Left ventricle myocardium inferior (tissue), 1 donor: ENCODE measurements at places on chromosomes 11 and 22. TPM values are rescaled to one million over a fixed set of nuclear protein-coding genes. Genes with fewer than 3 reads are reported as not detected.

- no peak overlapping the region for H3K4me3 ChIP-seq
- H3K27me3 ChIP-seq = no peaks in the 10 kb centered on the region
- H3K4me1 ChIP-seq = no peaks in the 10 kb centered on the region
- no peak overlapping the region for H3K27ac ChIP-seq
- no peak for DNase-seq
- no peaks in the 10 kb centered on the region for H3K36me3 ChIP-seq
These were observed 290.3 kb upstream of the API5 start for GRCh38 chr11:43021466-43021865.

Gene C22orf42
- not detected for total RNA-seq

Gene RFPL3
- not detected for total RNA-seq

Gene NECTIN1
- 22.9 TPM for total RNA-seq

Gene FZD4
- 26.5 TPM for total RNA-seq

DNA sequence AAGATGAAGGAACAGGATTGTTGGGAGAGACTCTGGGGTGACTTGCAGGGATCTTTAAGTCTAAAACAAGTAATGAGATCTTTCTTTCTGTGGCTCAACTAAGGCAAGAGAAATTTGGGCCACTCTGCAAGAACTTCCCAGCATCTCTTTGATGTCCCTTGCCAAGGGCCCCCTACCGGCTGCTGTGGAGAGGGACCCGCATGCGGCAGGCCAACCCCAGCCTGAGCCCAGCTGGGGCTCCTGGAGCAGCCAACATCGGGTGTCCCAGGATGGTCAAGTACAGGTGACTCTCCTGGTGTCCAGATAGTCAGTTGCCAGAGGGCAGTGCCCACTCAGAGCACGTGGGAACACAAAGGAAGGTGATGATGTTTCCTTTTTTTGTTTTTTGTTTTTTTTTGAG, 363.2 kb downstream of the TBC1D22A start:
- H3K27me3 ChIP-seq = no peaks in the 10 kb centered on the region
- H3K4me3 ChIP-seq = no peak overlapping the region
- no peaks in the 10 kb centered on the region for H3K36me3 ChIP-seq
- no peak overlapping the region for H3K27ac ChIP-seq

Gene SIAE
- 68.8 TPM for total RNA-seq

Gene KRTAP5-9
- total RNA-seq = not detected

DNA sequence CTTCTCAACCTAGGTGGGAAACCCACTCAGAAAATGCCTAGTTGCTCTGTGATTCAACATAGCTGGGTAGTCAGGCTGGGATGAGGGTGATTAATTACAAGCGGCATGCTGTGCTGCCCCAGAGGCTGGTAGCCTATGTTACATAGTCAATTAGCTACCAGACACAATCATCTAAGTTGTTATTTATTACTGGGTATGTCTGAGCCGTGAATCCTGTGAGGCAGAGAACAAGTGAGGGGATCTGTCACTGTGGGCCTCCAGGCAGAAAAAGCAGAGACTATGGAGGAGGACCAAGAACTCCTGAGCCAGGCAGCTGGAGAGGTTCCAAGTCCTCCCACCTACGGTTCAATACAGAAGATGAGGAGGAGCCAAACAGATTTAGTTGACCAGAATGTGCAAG, 186.6 kb upstream of the BDNF start:
- no peaks in the 10 kb centered on the region for H3K36me3 ChIP-seq
- no peak overlapping the region for H3K27ac ChIP-seq
- no peaks in the 10 kb centered on the region for H3K27me3 ChIP-seq
- no peak overlapping the region for H3K4me3 ChIP-seq

DNA sequence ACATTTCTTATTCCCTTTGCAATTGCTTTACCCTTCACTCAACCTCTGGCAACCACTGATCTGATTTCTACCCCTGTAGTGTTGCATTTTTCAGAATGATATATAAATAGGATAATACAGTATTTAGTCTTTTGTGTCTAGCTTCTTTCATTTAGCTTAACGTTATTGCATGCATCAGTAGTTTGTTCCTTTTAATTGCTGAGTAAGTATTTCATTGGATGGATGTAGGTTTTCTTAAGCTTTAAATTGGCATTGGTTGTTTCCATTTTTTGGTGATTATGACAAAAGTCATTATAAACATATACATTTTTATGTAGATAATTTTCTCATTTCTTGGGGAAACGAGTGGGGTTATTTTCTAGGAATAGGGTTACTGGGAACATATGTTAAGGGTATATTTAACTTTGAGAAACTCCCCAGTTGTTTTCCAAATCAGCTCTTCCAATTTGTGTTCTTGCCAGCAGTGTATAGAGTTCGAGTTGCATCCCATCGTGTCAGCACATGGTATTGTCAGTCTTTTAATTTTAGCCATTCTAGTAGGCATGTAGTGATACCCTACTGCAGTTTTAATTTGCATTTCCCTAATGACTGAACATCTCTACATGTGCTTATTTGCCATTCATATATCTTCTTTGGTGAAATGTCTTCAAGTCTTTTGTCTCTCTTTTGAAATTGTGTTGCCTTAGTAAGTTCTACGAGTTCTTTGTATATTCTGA, 60.3 kb downstream of the DDX10 start:
- DNase-seq = no peak
- no peaks in the 10 kb centered on the region for H3K27me3 ChIP-seq
- H3K4me1 ChIP-seq = no peaks in the 10 kb centered on the region
- H3K36me3 ChIP-seq = peaks cover 36% of the 10 kb centered on the region
- H3K4me3 ChIP-seq = no peak overlapping the region
- no peak overlapping the region for H3K27ac ChIP-seq

- H3K4me3 ChIP-seq = no peak overlapping the region
- DNase-seq = no peak
- no peak overlapping the region for H3K27ac ChIP-seq
These were observed 13.0 kb downstream of the SLC6A5 start for GRCh38 chr11:20612416-20612815.

DNA sequence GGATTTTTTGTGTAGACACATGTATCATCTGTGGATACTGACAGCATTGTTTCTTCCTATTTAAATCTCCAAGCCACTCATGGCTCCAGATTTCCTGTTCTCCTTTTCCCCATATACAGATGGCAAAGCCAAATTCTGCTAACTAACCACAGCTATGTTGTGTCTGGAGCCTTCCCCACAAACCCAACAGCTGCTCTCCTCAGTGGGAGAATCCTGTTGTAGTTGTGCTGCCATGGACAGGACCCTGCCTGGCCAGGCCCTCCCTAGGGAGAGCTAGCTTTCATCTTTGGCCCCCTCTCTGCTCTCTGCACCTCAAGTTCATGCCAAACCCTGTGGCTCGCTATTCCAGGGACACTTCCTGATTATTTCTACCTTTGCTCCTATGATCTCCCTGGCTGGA, 106.4 kb upstream of the CCDC90B start:
- no peak for DNase-seq
- H3K27me3 ChIP-seq = no peaks in the 10 kb centered on the region
- no peak overlapping the region for H3K4me3 ChIP-seq
- no peak overlapping the region for H3K27ac ChIP-seq

DNA sequence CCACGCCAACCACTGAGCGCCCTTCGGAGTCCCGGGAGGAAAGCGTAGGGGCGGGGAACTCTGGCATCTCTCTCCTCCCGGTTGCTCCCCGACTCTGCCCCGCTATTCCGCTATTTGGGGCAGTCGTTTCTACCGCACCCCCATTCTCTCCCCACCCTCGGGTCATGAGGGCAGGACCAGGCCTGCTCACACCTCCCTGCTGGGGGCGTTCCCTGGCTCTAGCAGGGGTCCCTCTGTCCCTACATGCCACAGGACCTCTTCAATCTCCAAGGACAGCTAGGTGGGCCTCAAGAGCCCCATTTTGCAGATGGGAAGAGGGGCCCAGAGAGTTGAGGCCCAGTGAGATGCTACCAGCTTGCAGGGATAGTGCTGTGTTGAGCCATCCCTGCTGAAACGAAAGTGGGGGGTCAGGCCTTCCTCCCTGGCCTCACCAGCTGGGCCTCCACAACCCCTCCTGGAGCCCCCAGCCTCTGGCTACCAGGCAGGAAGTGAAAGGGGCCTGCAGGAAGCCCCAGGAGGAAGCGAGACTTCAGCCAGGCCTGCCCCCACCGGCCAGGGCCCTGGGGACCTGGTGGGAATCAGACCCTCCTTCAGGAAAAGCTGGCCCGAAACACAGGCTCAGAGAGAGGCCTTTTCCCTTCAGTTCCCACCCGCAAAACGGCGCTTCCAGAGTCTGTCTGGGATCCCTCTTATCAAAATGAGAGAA, 5.5 kb upstream of the SHISA8 start:
- H3K36me3 ChIP-seq = no peaks in the 10 kb centered on the region
- H3K27me3 ChIP-seq = peaks cover 58% of the 10 kb centered on the region
- peak overlapping the region; percentile 42 for H3K27ac ChIP-seq
- peaks cover 33% of the 10 kb centered on the region for H3K4me1 ChIP-seq
- H3K4me3 ChIP-seq = peak overlapping the region; percentile 70

DNA sequence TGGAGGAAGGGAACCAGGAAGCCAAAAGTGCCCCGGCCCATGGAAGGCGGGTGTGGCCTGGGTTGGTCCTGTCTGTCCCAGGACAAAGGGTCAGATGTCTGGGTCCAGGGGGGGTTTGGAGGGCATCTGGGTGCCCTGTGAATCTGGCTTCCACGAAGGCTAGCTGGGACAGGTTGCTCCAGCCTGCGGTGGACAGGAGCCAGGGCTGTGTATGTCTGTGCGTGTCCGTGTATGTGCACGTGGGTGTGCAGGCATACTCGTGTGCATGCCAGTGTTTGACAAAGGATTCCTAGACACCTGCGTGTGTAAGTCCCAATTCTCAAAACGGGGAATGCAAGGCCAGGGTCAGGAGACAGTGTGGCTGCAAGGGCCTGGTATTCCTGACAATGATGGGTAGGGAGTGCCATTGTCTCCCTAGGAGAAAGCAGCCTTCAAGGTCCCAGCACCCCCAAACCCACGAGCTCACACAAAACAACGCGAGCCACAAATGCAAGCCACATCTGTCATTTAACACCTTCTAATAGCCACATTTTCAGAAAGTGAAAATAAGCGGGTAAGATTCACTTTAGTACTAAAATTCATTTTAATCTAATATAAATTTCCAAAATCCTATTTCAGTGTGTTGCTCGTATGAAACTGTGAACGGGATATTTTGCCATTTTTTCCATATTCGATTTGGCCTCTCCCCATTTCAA, 78.4 kb upstream of the WNT7B start:
- H3K36me3 ChIP-seq = no peaks in the 10 kb centered on the region
- H3K27ac ChIP-seq = peak overlapping the region; percentile 100
- H3K4me3 ChIP-seq = peak overlapping the region; percentile 84
- peaks cover 99% of the 10 kb centered on the region for H3K4me1 ChIP-seq

GRCh38 chr22:40423310-40423688, 52.9 kb downstream of the SGSM3 start:
- DNase-seq = peak; percentile 7
- H3K27ac ChIP-seq = no peak overlapping the region
- no peaks in the 10 kb centered on the region for H3K27me3 ChIP-seq
- peaks cover 83% of the 10 kb centered on the region for H3K36me3 ChIP-seq

DNA sequence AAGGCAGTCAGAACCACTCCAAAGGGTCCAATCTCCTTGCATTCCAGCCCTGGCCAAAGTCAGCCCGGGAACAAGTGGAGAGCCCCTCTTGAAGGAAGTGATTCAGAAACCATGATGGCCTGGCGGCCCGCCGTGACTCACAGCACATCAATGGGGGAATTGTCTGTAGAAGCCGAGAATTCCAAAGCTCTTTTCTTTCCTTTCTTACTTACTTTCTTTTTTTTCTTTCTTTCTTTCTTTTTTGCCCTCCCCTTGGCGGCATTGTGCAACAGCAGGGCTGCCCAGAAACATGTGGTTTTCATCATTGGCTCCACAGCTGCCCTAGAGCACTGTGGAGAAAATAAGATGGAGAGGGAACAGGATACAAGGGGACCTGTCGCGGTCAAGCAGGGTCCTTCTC, 140.2 kb upstream of the TIMP3 start:
- peak; percentile 82 for DNase-seq
- peak overlapping the region; percentile 79 for H3K27ac ChIP-seq
- H3K36me3 ChIP-seq = no peaks in the 10 kb centered on the region
- peaks cover 4% of the 10 kb centered on the region for H3K27me3 ChIP-seq
- H3K4me3 ChIP-seq = no peak overlapping the region

GRCh38 chr11:47938791-47939560, 41.4 kb upstream of the PTPRJ start:
- DNase-seq = no peak
- H3K36me3 ChIP-seq = no peaks in the 10 kb centered on the region

Gene CHST1
- total RNA-seq = 2.9 TPM

- H3K36me3 ChIP-seq = peaks cover 63% of the 10 kb centered on the region
- H3K4me1 ChIP-seq = peaks cover 55% of the 10 kb centered on the region
- DNase-seq = no peak
These were observed 6.8 kb downstream of the ARHGAP1 start for GRCh38 chr11:46693597-46694012.

Gene BCR
- 26.7 TPM for total RNA-seq

Gene MFNG
- 11.8 TPM for total RNA-seq

DNA sequence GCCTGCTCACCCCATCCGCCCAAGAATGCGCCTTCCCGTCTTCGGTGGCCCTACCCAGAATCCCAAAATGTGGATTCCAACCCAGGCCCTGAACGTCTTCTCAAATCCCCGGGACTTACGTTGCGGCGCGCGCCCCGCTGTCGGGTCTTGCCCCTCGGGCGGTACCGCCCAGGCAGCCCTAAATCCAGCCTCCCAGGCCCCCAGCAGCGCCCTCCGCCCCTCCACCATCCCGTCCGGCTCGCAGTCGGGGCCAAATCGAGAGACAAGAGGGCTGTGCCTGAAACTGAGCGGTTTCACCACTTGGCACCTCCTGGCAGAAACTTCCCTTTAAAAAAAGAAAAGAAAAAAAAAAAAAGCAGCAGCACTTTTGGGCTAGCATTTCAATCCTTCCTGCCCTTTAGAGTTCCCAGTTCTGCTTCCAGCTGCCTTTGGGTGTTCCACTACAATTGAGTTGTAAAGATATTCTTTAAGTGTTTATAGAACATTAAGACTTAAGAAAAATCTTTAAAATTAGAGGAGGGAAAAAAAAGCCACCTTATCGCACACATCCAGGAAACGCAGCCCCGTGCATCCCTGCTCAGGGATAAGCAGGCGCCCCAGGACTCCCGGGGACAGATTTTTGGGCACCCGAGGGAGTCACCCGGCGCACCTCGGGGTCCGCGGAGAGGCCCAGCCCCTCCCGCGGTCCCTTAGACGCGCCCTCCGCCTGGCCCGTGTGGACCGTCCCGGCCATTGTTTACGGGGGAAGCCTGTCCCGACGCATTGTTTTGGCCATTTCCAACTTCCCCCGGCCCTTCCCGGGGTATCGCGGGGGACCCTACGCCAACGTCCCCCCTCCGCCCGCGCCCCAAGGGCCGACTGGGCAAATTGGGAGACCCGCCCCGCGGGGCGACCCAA, 57.6 kb downstream of the KCNJ4 start:
- H3K4me1 ChIP-seq = peaks cover 64% of the 10 kb centered on the region
- H3K36me3 ChIP-seq = no peaks in the 10 kb centered on the region
- DNase-seq = peak; percentile 64

- H3K27ac ChIP-seq = no peak overlapping the region
- H3K36me3 ChIP-seq = no peaks in the 10 kb centered on the region
- H3K4me1 ChIP-seq = no peaks in the 10 kb centered on the region
- H3K4me3 ChIP-seq = no peak overlapping the region
- DNase-seq = no peak
These were observed 101.1 kb downstream of the MUC15 start for GRCh38 chr11:26470992-26471391.

Gene TNNI2
- not detected for total RNA-seq

GRCh38 chr11:117045196-117045595, 53.0 kb downstream of the SIK3 start:
- H3K27me3 ChIP-seq = no peaks in the 10 kb centered on the region
- no peaks in the 10 kb centered on the region for H3K36me3 ChIP-seq
- peak overlapping the region; percentile 9 for H3K4me3 ChIP-seq
- no peak for DNase-seq
- peak overlapping the region; percentile 54 for H3K27ac ChIP-seq
- peaks cover 57% of the 10 kb centered on the region for H3K4me1 ChIP-seq

Gene APOA4
- not detected for total RNA-seq

Gene IZUMO1R
- not detected for total RNA-seq

Gene CLCF1
- 0.82 TPM for total RNA-seq
